Brain (organoid and tissue), 16 donors: ENCODE measurements at places on chromosomes 7 and 10.

- DNase-seq: no peak
Measured at GRCh38 chr7:84258628-84259027, 64.0 kb upstream of the SEMA3A start.

DNA sequence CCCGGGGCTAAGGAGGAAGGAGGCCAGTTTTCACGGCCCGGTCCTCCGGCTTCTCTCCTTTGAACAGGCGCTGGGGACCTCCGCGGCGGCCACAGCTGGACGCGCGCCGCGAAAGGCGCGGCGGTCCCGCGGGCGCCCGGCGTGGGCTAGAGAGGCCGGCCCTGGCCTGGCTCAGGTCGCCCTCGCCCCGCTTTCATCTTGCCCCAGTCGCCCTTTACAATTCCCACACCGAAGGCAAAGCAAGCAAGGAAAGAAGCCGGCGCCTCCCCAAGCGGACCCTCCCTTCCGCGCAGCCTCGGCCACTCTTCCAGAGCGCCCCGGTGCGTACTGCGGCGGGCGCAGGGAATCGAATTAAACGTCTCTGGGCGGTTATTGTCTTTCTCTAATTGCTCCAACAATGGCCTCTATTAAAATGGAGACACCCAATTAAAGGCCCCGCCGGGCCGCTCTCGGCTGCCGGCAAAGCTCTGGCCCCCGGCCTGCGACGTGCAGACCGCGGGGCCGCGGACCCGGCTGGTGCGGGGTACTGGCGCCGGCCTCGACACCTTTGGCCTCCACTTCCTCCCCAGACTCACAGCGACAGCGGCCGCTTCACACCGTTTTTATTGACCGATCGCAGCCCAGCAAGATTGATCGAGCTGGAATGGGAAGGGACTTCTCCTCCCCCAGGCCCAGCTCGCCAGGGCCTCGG, 4.5 kb upstream of the GATA3 start:
- DNase-seq: peak; percentile 49

DNA sequence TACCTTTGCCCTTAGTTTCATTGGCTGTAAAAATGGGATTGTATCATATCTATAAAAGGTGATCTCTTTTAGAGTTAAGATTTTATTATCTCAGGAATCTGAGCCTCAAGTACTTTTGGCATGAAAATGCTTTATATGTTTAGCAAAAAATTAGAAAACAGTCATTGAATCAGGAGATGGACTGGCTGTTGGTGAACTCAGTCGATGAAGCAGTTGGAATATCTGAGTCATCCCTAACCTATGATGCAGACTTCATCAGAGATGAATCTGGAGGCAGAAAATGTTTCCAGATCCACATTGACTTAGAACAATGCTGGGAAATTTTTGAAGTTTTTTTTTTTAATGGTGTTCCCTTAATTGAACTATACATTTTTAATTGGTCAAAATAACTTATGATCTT, 228.5 kb downstream of the SLC25A13 start:
- DNase-seq: no peak

GRCh38 chr7:91288208-91288824, 24.1 kb downstream of the FZD1 start:
- no peak for DNase-seq

- no peak for DNase-seq
Measured at GRCh38 chr7:40922316-40922670, 780.6 kb downstream of the INHBA start.

GRCh38 chr10:62426086-62426485, 51.9 kb downstream of the ZNF365 start:
- DNase-seq: no peak

- peak; percentile 85 for DNase-seq
Measured at GRCh38 chr10:118720685-118721538, 33.9 kb downstream of the CACUL1 start.

GRCh38 chr7:100559127-100559526, 14.6 kb downstream of the SAP25 start:
- DNase-seq: no peak

DNA sequence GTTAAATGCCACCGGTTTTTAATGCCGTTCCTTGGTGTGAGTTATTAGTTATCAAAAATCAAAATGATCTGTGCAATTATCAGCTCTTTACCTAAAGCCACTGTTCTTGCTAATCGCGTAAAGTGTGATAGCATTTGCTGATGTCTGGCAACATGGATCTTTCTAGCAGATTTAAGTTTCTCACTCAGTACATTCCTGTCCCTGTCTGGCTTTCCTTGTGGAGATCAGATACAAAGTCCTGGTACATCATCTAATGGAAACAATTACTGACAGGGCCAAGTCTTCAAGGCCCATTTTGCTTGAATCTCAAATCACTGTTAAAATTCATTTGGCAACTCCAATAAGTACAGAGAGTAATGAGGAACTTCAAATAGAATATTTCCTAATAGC, 755.7 kb downstream of the AUTS2 start:
- no peak for DNase-seq

- peak; percentile 21 for DNase-seq
Measured at GRCh38 chr10:97574374-97575126, 2.0 kb downstream of the ANKRD2 start.

GRCh38 chr7:157625973-157626742, 289.4 kb downstream of the DNAJB6 start:
- no peak for DNase-seq
